Epithelial cell of proximal tubule (primary cell): ENCODE measurements at places on chromosomes 2 and 18.

DNA sequence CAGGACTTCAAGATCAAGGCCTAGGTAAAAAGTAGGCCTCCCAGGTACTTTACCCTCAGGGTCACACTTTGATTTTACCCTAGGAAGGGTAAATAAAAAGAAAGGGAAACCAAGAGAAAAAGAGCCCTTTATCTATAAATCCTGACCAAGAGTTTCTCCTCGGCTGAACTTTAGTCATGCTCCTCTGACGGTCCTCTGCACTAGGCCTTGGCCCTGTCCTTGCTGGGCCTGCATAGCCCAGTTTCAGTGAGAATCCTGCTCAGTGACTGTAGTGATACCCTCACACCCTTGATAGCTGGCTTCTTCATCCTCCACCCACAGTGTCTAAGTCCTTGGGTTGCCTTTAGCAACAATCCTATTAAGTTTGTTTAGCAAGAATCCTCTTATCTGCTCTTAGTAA is 20.5 kb upstream of the ITSN2 start:
- no peak for DNase-seq

- peak; percentile 18 for DNase-seq
Measured at GRCh38 chr2:233387667-233388528, 33.6 kb downstream of the DGKD start.

- DNase-seq = no peak
Measured at GRCh38 chr18:69616114-69616513, 215.4 kb downstream of the DOK6 start.

DNA sequence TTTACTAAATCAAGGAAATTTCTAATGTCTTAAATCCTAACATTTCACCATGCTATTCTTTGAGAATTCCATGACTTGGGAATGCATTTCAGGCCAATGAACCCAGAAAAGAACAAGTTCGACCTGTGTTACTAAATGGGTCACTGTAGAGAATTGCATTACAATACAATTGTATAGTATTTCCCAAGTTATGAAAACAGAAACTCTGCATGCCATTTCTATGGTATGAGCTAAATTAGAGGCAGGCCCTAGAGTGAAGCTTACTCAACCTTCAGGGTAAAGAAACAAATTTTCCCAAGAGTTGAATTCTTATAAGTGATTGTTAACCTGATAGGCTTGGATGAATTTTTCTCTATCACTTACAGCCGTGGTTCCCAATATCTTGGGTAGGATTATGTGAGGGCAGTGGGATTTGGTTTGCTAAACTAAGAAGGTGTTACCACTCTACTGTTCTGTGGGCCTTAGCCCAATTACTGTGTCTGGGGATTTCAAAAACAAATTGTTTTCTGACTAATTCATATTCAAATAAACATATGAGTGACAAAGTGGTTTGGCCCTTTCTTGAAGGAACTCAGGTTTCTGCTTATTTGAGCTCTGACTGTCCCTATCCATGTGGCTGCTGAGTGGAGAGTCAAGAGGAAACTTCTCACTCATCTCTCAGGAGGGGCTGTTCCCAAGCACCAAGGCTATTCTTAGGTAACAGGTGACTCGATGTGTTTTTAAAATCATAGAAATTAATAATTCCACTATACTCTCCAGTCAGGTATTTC is 11.2 kb upstream of the SERPINB7 start:
- DNase-seq = no peak

- DNase-seq = no peak
Measured at GRCh38 chr2:119753930-119754321, 5.8 kb upstream of the PTPN4 start.

- DNase-seq = no peak
Measured at GRCh38 chr2:48496849-48497248, 33.1 kb upstream of the STON1 start.

- peak; percentile 12 for DNase-seq
Measured at GRCh38 chr18:33495278-33495677, 54.8 kb upstream of the CCDC178 start.

GRCh38 chr2:121049131-121049530 is 235.9 kb downstream of the TFCP2L1 start:
- DNase-seq = no peak

GRCh38 chr18:64027931-64028695 is 58.2 kb downstream of the SERPINB8 start:
- no peak for DNase-seq

- DNase-seq = no peak
Measured at GRCh38 chr2:73700131-73700611, 37.0 kb downstream of the TPRKB start.

DNA sequence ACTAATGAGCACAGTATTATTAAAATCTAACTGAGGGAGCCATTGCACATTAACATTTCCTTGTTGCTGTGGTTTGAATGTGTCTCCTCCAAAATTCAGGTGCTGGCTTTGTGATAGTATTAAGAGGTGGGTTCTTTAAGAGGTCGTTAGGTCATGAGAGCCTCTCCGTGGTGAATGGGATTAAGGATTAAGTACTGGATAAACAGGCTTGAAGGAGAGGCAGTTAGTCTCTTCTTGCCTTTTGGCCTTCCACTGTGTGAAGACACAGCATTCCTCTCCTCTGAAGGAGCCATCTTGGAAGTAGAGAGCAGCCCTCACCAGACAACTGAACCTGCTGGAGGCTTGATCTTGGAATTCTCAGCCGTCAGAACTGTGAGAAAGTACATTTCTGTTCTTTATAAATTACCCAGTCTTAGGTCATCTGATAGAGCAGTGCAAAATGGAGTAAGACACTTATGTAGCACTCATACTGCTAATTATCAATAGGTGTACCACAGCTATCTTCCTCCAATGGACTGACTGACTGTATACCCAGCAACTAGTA is 182.7 kb downstream of the MYO3B start:
- DNase-seq = no peak

- DNase-seq = no peak
Measured at GRCh38 chr2:232541195-232541960, 1.9 kb downstream of the CHRNG start.

GRCh38 chr2:25981596-25982272 is 563 bp downstream of the KIF3C start:
- DNase-seq = no peak

GRCh38 chr2:64792995-64793639 is 139.4 kb upstream of the SERTAD2 start:
- DNase-seq = no peak

DNA sequence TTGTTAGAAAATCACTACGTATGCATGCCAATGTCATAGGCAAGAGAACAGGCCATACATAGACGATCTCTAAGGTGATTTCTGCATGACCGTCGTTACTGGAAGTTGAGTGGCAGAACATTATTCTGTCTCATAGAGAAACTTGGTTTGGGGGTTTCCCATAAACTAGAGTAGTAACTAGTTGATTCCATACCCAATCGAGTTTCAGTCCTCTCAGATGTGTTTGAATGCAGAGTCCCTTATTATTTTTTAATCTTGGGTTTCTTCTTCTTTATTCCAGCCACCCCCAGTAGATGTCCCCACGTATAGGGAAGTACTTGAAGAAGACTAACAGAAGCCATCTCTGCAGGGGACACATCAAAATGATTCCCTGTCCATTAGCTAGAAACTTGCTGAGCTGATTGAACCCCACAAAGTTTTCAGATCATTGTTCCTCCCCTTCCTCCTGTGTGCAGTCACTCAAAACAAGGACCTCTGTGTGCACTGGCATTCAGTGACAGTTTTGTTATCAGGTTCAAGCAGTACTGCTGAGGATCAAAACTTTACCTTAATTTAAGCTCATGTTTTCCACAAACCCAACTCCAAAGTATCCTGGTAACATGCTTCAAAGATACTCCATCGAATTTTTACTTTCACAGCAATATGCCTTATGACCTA is 68.4 kb upstream of the CDCA7 start:
- no peak for DNase-seq

- no peak for DNase-seq
Measured at GRCh38 chr18:50696929-50697328, 122.9 kb downstream of the MRO start.

DNA sequence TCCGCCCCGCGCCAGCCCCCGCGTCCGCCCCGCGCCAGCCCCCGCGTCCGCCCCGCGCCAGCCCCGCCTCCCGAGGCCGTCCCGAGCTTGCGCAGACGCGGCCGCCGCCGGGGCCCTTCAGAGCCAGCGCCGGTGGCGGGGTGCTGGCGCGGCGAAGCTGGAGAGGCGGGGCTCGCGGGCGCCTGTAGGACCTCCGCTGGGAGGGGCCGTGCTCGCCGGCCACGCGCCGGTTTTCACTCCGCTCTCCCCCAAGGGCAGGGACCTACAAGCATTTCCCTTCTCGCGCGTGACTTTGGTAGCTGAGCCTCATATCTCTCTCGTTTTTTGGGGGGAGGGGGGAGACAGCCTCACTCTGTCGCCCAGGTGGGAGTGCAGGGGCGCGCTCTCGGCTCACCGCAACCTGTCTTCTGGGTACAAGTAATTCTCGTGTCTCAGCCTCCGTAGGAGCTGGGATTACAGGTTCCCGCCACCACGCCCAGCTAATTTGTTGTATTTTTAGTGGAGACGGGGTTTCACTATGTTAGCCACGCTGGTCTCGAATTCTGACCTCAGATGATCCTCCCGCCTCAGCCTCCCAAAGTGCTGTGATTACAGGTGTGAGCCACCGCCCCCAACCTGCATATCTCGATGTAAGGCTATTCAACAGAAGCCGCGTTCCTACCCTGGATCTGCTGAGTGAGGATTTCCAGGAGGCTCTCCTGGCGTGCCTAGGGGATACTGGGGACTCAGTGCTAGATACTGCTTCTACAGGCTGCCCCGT is at the start of gene ZNF514:
TSS of gene ZNF514 (minus strand) at position 159 of the 760 bp plus-strand sequence. CDS start 6,595 bp downstream, outside the sequence.
- no peak for DNase-seq
